SIG-M5 (cell line): ENCODE measurements at places on chromosomes 5 and 9.

- DNase-seq, result no peak
These were observed 19.6 kb upstream of the ZCCHC7 start for GRCh38 chr9:37100741-37101140.

DNA sequence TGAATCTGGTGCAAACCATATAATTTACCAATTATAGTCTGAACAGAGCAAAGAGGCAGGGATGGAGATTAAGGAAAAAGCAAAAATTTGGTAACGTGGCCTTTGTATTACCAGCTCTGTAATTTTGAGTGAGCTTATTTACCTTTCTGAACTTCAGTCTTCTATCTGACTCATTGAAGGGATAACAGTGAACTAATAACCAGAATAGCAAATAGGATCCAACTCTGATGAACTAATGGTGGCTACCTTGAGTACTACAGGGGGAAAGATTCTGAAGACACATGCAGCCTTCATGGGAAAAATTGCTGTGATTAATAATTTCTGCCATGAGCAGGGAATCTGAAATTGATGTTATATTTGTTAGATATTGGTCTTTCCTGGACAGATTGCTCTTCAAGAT lies 23.0 kb upstream of the LARP1 start:
- no peak for DNase-seq

- no peak for DNase-seq
These were observed 418.1 kb downstream of the PRR16 start for GRCh38 chr5:120882038-120882775.

GRCh38 chr5:164013077-164013670 lies 507.8 kb downstream of the MAT2B start:
- no peak for DNase-seq

- no peak for DNase-seq
These were observed 93.8 kb downstream of the NXNL2 start for GRCh38 chr9:88628811-88629210.

DNA sequence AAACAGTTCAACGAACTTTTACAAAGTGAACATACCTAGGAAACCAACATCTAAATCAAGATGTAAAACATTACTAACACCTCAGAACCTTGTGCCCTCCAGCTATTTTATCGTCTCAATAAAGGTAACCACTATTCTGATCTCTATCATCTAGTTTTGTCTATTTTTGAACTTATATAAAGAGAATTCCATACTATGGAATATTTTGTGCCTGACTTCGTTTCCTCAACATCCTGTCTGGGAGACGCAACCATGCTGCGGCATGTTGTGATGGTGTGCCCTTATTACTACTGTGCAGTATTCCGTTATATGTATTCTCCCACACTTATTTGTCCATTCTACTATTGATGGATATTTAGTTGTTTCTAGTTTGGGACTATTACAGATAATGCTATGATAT lies 99.2 kb downstream of the NR6A1 start:
- no peak for DNase-seq

- DNase-seq, result no peak
These were observed 131.7 kb upstream of the PHYKPL start for GRCh38 chr5:178364326-178364675.

GRCh38 chr9:75054368-75055001 lies 26.4 kb upstream of the CARNMT1 start:
- no peak for DNase-seq

- DNase-seq, result no peak
These were observed 103.9 kb upstream of the TAF11L2 start for GRCh38 chr5:17394086-17394485.

- no peak for DNase-seq
These were observed 1.2 kb upstream of the ADAMTS6 start for GRCh38 chr5:65482736-65483545.

DNA sequence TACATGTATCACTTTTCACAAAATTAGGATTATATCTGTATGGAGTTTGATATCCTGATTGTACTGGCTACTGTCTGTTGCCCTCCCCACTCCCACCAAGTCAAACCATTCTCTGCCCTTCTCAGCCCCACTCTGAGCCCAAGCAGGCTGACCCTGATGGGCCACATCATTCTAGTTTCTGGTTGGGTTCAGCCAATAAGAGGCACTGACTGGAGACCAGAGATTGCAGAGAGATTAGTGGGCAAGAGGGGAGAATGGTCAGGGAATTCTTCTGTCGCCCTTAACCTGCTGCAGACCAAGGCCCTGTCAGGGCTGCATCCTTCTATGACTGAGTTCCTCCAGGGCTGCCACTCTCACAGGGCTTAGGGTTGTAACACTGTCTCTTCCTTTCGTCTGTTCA lies 2.7 kb downstream of the HSPB3 start:
- DNase-seq, result no peak

GRCh38 chr5:100840370-100840769 lies 62.7 kb downstream of the ST8SIA4 start:
- no peak for DNase-seq

- DNase-seq, result no peak
These were observed 40.2 kb downstream of the ACO1 start for GRCh38 chr9:32424616-32425015.

DNA sequence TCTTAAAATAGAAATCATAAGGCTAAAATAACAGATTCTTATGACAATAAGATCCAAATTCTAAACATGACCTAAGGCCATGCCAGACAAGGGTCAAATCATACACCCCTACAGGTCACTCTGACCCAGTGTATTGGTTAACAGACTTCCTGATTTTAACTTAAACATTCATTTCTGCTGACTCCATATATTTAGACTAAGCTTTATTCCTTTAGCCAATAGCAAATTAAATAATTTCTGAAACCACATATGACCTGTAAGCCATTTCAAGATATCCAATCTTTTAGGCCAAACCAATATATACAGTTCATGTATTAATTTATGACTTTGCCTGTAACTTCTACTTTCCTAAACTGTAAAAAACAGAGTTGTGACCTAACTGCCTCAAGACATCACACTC lies 7.4 kb upstream of the SPINK13 start:
- DNase-seq, result no peak

DNA sequence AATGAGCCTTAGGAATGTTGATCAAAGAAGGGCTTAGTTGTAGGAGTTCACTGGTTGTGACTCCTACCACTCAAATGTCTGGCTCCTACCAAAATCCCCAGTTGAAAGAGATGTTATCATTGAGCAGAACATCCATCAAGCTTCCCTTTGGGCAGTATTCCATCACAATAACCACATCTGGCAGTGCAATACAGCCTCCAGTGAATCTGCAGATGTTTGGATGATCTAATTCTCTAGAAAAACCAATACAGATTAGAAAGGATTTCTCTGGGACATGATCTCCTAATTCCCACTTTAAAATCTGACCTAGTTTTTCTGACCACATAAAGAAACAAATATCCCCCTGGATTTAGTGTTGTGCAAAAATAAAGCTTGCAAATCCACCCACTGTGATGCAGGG lies 81.6 kb downstream of the TMEM215 start:
- DNase-seq, result no peak

- no peak for DNase-seq
These were observed 21.5 kb downstream of the TNFSF8 start for GRCh38 chr9:114908805-114909448.

DNA sequence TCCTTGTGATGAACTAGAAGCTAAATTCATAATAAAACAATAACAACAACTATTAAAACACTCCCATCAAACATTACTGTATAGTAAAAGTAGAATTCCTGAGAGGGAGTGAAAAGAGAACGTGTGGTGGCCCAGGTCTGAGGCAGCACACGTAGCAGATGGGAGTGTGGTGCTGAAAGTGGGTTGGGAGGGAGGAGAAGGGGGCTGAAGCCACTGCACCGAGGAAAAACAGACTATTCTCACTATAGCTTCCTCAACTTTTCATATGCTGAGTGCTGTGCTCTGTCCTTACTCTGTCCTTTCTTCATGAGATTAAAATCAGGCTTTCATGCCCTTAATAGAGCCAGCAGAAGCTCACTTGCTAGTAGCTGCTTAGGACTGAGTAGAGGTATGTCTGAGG lies 170.9 kb downstream of the PCSK1 start:
- DNase-seq, result no peak

- DNase-seq, result no peak
These were observed 60.5 kb downstream of the PTCD2 start for GRCh38 chr5:72380492-72381274.

GRCh38 chr9:135410831-135411473 lies 68.6 kb upstream of the PPP1R26 start:
- no peak for DNase-seq

DNA sequence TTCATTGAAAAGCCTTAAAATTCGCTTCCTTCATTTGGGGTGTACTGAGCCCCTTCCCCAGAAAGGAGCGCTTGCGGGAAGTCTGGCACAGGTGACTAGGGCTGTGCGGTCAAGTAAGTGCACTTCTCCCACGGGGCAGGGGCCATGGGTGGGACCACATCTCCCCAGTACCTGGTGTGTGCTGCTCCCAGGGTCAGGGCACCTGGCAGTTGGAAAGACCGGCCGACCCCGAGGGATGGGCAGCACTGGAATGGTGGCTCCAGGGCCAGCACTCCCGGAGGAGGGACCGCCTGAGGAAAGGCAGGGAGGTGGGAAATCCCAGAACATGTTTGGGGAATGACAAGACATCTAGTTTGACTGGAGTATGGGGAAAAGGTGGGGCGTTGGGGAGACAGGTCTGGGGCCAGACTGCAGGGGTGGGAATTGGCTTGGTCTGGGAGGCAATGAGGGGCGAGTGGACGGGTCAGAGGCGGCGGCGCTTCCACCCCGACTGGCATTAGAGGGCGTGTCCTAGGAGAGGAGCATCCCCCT lies 727 bp upstream of the GLIPR2 start:
- DNase-seq, result no peak

DNA sequence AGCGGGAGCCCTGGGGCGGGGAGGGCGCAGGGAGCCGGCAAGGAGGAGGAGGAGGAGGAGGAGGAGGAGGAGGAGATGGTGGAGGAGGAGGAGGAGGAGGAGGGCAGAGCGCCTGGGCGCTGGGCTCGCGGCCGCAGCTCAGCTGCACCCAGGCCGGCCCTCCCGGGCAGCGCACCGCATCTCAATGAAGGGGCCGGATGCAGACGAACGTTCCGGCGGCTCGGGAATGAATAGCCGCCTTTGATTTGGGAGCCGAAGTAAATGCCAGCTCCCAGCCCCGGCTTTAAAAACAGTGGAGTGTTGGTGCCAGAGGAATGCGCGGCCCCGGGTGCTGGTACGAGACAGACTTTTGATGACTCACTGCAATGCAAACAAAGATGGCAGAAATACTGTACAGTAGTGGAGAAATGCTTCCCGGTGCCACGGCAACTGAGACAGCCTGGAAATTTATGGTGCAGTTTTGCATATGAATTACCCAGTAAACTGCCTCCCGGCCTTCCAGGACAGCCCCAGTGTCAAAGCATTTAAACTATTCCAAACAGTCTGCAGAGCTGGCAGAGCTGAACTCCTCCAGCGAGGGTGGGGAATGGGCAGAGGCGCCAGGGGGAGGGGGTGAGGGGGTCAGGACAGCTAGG lies 43.1 kb downstream of the NACC2 start:
- DNase-seq, result no peak

DNA sequence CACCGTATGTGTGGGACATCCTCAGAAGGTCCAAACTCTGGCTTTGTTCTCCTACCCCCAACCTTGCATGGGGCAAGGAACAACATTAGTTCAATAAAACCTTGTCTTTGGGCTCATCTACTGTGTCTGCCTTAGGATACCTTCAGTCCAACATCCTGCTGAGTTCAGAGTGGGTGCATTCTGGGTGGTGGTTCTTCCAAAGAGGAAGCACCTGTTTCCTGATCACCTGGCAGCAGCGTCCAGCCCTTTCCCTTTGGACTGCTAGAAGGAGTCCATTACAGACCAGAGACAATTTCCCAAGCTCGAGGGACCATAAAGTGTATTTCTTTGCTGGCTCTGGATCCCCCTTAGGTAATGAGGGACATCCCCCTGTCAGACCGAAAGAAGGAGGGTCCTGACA lies 154.1 kb downstream of the SEMA6A start:
- no peak for DNase-seq

- DNase-seq, result no peak
These were observed 161.0 kb downstream of the PAM start for GRCh38 chr5:102916109-102916508.

DNA sequence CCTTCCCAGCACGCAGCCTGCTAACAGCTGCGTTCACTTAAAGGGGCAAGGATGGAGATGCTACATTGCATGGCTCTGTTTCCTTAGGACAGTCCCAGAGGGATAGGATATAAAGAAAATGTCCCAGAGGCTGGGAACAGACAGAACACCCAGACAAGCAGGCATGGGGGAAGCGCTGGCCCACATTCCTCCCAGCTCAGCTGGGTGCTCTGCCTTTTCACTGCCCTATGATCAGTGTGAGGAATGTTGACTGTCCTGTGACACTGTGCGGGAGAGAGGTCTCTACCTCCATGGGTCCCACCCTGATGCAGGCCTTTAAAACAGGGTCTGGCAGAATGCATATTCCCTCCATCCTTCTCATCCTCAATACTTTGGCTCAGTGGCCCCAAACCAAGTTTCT lies 459.4 kb upstream of the DMAC1 start:
- DNase-seq, result no peak

DNA sequence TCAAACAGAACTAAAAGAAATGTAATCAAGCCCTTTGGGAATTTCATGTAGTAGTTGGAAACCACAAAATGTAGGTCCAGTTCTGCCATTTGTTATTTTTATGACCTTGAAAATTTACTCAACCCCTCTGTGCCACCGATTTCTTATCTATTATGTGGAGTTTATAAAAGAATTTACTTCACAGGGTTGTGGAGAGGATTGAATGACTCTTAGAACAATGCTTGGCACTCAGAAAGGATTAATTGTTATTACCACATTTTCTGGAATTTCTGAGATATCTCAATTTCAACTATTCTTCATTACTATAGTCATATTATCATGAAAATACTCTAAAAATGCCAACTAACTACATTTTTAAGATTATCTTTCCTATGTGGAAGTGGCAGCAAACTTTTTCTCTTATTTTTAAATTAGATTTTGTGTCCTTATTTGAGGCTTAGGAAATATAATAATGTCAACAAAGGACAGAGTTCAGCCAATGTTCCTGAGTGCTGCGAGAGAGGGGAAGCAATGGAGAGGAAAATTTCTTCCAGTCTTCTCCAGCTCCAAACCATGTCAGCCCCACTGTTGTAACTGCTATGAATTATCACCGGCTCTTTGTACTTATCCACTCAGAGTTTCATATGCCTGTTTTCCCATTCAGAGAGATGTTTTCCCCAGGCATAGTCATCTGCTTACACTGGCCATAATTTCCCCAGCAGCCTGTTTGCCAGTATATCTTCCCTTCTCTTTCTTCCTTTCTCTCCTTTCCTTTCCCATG lies 525.6 kb downstream of the SPATA31D1 start:
- no peak for DNase-seq
